ENCODE measurements at places on chromosomes 6 and 20.

- DNase-seq, result no peak
These were observed 14.0 kb downstream of the PLAGL1 start for GRCh38 chr6:143993965-143994646.

- DNase-seq, result no peak
These were observed 425.9 kb downstream of the HTR1B start for GRCh38 chr6:77037439-77037838.

GRCh38 chr6:115666997-115667396 lies 393.7 kb downstream of the FRK start:
- DNase-seq, result no peak

GRCh38 chr6:150692604-150693003 lies 92.9 kb downstream of the PLEKHG1 start:
- DNase-seq, result no peak

DNA sequence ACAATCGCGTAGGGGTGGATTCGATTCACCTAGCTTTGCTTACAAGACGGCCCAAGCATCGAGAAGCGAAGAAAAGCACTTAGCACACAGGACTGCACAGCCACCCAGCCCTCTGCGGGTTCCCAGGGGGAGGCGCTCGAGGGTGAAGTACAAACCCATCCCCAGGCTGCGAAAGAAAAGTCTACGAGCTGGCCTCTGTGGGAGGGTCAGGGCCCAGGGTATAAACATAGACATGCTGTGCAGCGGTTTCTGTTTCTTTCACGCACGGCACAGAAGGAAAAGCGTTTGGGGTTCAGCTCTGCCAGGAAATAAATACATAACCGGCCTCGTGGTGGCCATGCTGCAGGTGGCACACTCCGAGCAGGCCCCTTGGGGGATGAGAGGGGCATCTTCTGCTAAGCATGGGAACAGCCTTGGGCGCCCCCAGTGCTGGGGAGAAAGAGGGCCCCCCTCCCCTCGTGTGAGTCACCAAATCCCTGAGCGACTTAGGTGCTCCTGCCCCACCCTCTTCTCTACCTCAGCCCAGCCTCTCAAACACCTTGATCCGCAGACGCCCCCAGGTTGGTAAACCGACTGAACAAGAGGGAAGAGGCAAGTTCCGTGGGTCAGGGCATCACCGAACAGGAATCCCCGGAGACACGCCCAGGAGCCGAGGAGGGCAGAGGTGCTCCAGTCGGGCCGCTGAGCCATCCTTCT lies 91.6 kb upstream of the RIPOR2 start:
- DNase-seq, result no peak

- DNase-seq, result no peak
These were observed 274.0 kb downstream of the MAFB start for GRCh38 chr20:40414843-40415615.

DNA sequence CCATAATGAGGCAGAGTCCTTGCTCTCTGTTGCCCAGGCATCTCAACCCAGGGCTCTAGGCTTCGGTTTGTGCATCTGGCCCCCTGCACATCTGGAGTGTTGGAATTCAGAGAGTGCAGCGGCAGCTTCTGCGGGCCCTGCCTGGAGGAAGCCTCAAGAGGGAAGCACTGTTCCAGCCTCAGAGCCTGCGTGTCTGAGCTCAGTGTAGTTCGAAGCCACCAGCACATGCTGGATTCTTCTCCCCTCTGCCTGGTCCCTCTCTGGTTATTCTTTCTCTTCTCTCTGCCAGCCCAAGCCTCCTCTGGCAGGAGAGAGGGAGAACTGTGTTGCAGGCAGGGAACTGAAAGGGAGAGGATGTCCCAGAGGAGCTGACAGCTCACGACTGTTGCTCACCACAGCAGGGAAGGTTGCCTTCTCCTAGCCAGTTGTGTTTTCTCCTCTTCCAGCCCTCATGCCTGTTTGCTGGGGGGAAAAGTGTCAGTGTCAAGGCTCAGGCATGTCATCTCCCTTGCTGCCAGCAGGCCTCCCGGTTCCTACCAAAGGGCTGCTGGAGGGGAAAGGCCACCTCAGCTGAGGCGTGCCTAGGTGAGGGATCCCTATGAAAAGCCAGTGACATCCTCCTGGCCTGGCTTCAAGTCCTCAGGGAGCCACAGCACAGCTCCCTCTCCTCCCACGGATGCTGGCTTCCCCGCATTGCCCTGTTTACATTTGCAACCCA lies 126.0 kb upstream of the LRFN2 start:
- peak; percentile 31 for DNase-seq

DNA sequence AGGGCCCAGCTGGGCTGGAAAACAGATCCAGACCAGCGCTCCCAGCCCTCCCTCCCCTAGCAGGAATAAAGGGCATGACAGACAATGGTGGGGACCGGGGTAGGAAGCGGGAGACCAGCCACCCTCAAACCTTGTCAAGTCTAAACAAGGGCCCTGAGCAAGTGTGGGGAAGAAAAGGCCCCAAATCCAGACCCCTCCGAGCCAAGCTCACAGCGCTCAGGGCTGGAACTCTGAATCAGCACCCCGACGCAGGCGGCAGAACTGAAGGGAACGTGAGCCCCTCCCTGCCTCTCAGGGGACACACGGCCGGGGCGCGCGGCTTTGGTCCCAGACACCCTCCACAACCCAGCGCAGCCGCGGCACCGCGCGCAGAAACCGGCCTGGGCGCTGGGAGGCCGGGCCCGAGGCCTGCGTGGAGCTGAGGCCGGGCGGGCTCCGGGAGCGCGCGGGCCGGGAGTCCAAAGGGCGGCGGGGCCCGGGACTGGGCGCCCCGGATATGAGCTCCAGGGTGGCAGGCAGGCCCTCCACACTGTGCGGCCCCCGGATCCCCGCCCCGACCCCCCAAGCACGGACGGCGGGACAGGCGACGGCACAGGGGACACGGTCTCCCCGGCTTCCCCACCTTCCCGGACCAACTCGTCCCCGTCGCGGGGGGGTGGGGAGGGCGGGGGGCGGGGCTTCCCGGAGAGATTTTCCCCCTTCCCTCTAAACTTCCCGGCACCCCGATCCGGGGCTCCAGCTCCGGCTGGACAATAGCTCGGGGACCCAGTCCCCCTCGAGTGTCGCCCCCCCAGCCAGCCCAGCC lies 641 bp downstream of the TEAD3 start:
- DNase-seq, result no peak

DNA sequence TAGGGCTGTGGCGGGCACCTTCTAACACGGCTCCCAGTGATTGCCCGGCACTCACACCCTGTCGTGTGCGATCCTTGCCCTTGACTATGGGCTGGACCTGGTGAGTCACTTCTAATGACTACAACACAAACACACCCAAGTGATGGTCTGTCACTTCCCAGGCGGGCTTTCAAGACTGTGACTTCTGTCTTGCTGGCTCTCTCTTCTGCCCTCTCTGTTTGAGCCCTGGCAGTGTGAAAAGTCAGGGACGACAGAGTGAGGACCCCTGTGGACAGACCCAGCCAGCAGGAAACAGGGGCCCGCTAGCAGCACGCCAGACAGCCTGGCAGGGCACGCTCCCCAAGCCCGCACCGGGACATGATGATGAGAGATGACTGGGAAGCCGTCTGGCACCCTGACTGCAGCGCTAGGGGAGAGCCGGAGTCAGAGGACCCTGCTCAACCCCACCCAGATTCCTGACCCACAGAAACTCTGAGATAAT lies 43.0 kb downstream of the KIF16B start:
- DNase-seq, result no peak

- DNase-seq, result no peak
These were observed 538.3 kb downstream of the GRIK2 start for GRCh38 chr6:101931766-101932165.

DNA sequence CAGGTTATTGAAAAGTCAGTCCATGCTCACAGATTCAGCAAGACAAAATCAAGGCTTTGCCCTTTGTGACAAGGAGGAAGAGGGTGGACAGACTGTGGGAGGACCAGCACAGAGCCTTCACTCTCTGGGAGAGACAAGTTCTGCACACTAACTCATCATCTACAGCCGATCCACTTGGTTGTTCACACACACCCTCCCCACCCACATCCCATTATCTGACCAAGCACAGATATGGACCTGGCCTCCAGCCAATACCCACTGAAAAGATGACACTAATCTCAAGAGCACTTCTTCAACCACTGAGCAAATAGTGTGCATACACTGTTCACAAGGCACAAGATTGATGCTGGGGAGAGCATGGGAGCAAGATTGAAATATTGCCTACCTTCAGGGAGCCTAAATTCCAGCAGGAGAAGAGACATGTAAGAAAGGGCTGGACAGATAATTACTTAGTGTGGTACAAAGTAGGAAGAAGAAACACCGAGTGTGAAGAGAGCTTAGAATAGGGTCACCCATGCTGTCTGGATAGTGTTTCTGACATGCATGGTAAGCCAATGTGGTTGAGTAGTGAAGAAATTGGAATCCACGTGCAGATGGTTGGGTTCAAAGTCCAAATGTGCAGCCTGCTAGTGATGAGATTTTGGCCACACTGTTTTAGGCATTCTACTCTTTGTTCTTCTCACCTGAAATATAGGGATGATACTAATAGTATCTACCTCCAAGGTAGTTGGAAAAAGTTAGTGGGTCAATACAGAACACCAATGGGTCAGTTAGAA lies 21.7 kb upstream of the IL17A start:
- DNase-seq, result no peak

- no peak for DNase-seq
These were observed 283.7 kb downstream of the CD83 start for GRCh38 chr6:14401246-14401645.

Data from SK-N-DZ (cell line).